Pancreas (tissue), 10 donors: ENCODE measurements at places on chromosomes 1 and 21. TPM values are rescaled to one million over a fixed set of nuclear protein-coding genes. Genes with fewer than 3 reads are reported as not detected.

Gene AIRE
- total RNA-seq = not detected

Gene RUNX3
- total RNA-seq = 0.55 TPM

Gene HSPA13
- total RNA-seq = 13.3 TPM

Gene WNT3A
- total RNA-seq = not detected

Gene FCAMR
- not detected for total RNA-seq

Gene LGR6
- not detected for total RNA-seq

Gene HES5
- not detected for total RNA-seq

Gene FMO2
- 3.3 TPM for total RNA-seq

Gene CYP4A11
- not detected for total RNA-seq

Gene GNAT2
- not detected for total RNA-seq

Gene HTR1D
- 0.19 TPM for total RNA-seq

Gene HES4
- 29.4 TPM for total RNA-seq

Gene NUP210L
- not detected for total RNA-seq
